ENCODE measurements at places on chromosomes 13 and 19.

DNA sequence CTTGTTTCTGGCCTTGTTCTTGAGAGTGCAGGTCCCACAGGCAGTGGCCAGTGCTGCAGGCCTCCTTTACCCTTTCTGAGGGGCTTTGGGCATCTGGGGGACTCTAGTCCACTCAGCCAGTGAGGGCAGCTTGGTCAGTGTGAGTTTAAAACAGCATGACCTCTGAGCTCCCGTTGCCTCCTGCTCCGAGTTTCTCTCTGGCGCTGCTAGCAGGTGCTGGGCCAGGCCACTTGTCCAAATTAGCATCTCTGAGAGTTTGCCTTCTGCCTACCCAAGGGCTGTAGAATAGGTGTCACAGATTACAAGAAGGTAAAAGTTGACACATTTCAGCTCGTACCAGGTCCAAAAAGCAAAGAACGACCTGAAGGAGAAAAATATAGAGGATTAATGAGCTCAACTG is 105.9 kb downstream of the SIPA1L3 start:
- no peak for DNase-seq

- DNase-seq: no peak
These were observed 370.2 kb downstream of the KCTD12 start for GRCh38 chr13:76516013-76516412.

DNA sequence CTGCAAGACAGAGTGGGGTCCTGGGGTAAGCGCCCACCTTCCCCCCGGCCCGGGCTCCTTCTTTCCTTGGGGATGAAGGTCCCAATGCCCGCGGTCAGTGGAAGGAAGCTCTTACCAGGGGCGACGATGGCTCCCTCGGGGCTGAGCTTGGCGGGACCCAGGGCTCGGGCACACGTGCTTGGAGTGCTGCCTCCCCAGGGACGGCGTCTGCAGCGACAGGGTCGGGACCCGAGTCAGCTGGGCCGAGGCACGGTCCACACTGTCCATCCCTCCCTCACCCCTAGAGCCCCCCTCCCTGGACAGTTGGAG is 3.5 kb downstream of the JSRP1 start:
- DNase-seq: no peak

GRCh38 chr19:38588041-38588440 is 29.7 kb downstream of the MAP4K1 start:
- no peak for DNase-seq

DNA sequence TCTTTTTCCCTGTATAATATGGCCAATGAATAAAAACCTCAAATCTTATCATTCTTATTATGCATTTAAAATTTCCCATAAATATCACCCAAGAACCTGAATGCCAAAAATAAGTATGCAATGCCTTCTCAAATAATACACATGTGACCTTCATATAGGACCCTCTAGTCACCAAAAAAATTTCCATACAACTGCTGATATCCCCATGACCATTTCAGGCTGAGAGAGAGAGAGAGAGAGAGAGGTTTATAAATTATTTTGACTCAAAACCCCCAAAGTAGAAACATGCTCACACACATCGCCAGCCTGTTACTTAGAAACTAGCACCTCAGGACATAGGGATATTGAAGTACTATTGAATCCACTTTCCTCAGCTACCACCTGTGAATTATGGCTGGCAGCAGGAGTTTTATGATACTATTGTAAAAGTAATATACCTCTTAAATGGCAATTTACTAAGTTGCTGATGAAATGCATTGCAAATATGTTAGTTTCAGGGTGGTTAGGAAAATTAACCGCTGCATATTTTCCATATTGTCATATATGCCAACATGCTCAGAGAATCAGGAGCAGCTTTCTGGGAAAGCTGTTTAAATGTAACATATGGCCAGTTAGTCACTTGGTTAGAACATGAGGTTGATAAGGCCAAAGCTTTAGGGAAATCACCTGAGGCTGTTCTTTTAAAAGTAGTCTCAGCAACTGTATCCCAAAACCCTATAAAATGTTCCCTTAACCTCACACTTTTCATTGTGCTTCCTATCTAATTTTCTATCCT is 230.8 kb downstream of the DCT start:
- DNase-seq: no peak

GRCh38 chr19:13557756-13558398 is 51.6 kb upstream of the CACNA1A start:
- DNase-seq: no peak

All from activated naive CD4-positive, alpha-beta T cell treated with anti-CD3 and anti-CD28 coated beads for 36 hours (primary cell).